ENCODE measurements at places on chromosomes 11 and 22. TPM values are rescaled to one million over a fixed set of nuclear protein-coding genes. Genes with fewer than 3 reads are reported as not detected.

DNA sequence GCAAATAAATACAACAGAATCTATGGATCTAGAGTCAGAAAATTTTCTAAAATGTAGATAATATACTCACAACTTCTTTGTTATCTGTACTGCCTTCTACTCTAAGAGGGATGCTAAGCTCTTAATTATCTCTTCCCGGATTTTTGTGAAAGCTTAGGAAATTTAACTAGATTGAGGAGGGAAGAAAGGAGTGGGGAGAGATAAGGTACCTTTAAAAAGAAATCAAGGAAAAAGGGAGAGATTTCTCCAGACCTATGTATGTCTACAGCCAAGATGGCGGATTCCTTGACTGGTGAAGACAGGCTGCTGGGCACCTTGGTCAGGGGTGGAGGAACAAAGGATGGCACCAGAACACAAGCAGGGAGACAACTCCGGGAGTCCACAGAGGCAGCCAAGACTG, 23.0 kb downstream of the ZNF280B start:
- no peak for ATAC-seq

- ATAC-seq, result no peak
Measured at GRCh38 chr22:22198751-22199150, 45.8 kb upstream of the VPREB1 start.

DNA sequence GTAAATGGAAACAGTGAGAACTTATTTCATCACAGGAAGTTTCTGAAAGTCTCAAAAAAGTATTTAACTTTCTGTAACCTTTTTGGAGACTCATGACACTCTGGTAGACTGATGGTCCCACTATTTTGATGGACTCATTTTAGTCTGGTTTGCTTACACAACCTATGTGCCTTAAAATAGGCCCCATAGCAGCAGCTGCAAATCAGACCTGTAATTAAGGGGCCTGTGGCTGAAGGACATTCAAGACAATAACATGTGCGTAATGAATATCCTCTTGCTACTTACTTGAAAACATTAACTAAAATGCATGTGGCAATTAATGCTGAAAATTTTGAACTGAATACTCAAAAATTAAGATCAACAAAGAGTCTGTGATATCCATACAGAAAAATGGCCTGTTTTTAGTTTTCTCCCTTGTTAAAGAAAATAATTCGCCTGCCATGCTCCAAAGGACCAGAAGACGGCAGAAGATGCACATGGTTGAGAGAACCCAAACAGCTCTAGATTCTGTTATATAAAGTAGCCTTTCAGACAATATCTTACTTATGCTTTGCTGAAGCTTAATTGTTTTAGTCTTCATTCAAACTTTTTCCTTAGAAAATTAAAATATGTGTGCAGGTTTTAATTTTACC, 568.5 kb downstream of the KCNA4 start:
- no peak for ATAC-seq

GRCh38 chr11:104163100-104164027, 583 bp downstream of the PDGFD start:
- no peak for ATAC-seq

Gene UEVLD
- total RNA-seq, result 25.2 TPM

Gene TH
- not detected for total RNA-seq

Gene HPX
- 1.3 TPM for total RNA-seq

Gene ARHGAP20
- not detected for total RNA-seq
